H9 (cell line): ENCODE measurements at places on chromosomes 2 and 18. TPM values are rescaled to one million over a fixed set of nuclear protein-coding genes. Genes with fewer than 3 reads are reported as not detected.

DNA sequence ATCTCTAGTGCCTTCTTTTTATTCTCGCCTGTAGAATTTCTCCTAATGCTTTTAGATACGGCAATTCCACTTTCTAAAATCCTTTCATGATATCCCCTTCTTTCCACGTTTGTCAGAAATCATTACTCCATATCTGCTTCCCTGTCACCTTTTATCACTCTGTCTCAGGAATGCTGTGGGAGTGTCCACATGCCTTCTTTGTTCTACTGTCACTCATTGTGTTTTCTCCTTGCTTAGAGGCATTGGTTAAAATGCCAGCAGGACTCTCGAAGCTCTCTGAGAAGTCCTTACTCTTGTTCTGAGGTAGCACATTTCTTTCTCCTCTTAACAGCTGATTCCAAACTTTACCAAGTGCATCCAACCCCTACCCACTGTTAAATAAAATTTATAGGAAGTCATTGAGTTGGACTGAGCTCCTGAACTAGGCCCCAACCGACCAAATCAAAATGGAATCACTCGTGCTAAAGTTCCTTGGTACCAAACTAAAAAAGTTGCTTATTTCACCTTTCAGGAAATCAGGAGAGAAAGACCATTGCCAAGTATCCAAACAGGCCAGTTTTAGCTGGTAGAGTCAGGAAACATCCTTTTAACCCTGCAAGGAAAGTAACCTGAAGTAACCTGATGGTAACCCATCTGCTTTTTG is 10.6 kb upstream of the GALNT5 start:
- DNase-seq = no peak

GRCh38 chr2:37718515-37719161 is 47.2 kb upstream of the CDC42EP3 start:
- DNase-seq = no peak

DNA sequence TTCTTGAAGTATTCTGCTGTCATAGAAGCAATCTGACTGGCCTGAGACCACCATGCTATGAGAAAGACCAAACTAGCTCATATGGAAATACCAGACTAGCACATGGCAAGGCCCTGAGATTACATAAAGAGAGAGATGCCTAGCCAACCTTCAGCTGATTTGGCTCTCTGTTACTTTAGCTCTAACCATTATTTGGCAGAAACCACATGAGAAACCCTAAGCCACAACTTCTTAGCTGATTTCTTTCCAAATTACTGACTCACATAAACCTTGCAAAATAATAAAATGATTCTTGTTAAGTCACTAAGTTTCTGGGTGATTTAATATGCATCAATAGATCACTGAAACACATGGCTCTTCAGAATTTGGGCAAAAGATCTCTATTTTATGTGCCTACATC is 295.0 kb upstream of the ZNF521 start:
- no peak for DNase-seq

DNA sequence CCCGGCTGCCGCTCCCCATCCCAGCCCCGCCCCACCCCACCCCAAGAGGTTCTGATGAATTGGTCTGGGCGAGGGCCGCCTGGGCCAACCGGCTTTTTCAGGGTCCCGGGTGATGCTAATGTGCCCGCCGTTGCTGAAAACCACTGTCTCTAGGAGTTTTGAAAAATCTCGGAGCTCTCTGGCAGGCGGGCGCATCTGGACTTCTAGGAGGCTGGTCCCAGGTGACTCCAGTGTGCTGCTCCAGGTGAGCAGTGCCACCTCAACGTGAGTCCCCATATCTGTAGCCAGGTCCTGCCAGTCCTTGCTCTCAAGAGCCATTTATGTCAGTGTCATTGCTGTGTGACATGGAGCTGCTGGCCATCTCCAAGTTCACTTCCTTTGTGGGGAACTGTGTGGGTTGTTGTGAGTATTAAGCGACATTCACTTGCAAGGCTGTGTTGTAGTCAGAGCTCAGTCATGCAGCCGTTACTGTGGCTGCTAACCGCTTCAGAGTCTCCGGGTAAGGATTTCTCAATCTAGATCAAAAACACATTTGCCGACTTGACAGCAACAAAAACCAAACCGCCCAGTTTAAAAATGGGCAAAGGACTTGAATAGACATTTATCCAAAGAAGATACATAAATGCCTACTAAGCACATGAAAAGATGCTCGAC is at the start of gene RFX8:
Gene RFX8, minus strand, starts transcription at position 382 of the 654 bp plus-strand sequence. CDS start 8,264 bp downstream, outside the sequence.
- no peak for DNase-seq

DNA sequence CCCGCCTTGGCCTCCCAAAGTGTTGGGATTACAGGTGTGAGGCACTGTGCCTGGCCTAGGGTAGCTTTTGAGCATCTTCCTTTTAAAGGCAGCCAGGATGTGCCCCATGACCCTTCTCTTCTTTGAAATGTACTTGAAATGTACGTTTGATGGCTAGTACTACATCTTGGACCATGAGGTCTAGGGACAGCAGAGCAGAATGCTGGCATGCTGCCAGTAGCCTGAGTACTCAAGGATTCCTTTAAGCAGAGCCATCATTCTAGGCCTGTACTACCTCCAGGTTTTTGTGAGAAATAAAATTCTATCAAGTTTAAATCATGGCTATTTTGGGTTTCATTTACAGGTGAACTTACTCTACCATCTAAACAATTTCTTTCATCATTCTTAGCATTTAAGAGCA is 2.9 kb upstream of the EML6 start:
- no peak for DNase-seq

DNA sequence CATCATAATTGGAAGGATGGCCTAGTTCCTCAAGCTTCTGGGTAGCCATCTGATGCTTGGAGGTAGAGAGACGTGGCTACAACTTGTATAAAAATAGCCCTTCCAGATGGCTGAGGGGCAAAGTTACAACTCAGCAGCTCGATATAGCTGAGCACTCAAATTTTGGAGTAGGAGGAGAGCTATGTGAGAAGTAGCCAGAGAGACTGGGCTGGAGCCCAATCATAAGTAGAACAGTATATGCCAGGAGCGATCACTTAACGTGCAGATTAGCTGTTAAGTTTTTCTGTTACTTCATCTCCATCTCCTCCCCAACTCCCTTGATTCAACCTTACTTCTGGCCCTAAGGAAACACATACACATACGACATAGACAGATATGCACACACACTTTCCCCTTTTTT is 28.8 kb downstream of the CNRIP1 start:
- no peak for DNase-seq

GRCh38 chr2:46909771-46910419 is 5.7 kb downstream of the MCFD2 start:
- no peak for DNase-seq

DNA sequence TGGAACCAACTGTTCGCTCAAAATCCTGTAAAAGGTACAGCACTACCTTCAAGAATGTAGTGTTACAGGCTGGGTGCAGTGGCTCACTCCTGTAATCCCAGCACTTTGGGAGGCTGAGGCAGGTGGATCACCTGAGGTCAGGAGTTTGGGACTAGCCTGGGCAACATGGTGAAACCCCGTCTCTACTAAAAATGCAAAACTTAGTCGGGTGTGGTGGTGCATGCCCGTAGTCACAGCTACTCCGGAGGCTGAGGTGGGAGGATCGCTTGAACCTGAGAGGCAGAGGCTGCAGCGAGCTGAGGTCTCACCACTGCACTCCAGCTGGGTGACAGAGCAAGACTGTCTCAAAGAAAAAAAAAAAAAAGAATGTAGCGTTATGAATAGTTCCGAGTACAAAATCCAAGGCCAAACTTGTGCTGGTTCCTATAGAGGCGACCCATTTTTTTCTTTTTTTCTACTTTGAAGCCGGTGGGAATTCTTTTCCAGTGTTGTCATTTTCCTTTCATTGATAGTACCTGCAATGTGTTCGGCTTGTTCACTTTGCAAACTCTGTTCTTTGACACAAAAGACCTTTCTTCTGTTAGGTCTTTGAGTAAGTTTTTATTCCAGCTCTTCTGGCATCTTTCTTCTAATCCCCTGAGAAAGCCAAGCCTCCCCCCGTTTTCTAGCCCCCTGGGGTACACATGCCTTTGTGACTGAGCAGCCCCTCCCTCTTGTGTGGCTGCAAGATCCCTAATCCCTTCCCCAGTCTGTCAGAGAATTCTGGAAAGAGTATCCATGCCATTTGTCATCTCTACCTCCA is 25.1 kb downstream of the INPP5D start:
- no peak for DNase-seq

The TFPI gene
- 5.7 and 5.8 TPM in 2 replicates for total RNA-seq

GRCh38 chr2:38617301-38617700 is 14.6 kb upstream of the HNRNPLL start:
- no peak for DNase-seq

The C2orf80 gene
- total RNA-seq = not detected in 2 replicates
